ENCODE measurements at places on chromosomes 16 and 17.

- DNase-seq, result no peak
Observed at GRCh38 chr17:79031996-79032875, 8.3 kb downstream of the C1QTNF1 start.

GRCh38 chr16:18829251-18829650 lies 27.9 kb upstream of the ARL6IP1 start:
- DNase-seq, result no peak

DNA sequence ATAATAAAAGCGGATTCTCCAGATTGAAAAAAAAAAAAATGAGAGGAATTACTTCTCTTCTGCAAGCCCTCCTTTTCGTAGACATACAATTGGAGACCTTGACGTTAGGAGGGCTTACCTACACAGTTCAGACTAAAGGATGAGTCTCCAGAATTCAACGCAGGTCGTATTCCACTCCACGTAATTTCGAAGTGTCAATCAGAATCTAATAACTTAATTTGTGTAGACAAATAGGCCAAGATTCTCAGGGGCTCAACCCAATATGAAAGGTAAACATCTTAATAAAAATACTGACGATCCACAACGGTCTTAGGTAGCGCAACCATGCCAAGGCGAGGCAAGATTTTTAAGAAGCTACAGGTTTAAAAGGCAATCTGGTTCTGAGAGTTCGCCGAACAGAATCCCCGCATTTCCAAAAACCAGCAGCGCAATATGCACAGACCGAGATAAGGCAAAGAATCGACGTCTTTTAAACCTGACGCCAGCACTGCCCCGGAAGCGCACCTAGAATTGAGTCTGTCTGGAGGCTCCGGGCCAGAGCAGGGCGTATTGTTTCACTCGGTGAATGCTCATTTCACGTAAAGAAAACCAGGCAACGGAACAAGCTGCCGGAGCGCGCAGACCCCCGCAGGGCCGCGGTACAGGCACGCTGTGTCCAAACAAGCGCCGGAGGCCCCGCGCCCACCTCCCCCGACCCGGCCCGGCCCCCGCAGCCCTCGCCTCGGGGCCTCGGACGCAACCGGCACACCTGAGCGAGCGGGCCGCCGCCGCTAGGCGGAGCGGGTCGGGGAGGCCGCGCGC lies 623 bp downstream of the MBTPS1 start:
- peak; percentile 30 for DNase-seq

- DNase-seq, result no peak
Observed at GRCh38 chr17:70365091-70365583, 195.8 kb downstream of the KCNJ2 start.

DNA sequence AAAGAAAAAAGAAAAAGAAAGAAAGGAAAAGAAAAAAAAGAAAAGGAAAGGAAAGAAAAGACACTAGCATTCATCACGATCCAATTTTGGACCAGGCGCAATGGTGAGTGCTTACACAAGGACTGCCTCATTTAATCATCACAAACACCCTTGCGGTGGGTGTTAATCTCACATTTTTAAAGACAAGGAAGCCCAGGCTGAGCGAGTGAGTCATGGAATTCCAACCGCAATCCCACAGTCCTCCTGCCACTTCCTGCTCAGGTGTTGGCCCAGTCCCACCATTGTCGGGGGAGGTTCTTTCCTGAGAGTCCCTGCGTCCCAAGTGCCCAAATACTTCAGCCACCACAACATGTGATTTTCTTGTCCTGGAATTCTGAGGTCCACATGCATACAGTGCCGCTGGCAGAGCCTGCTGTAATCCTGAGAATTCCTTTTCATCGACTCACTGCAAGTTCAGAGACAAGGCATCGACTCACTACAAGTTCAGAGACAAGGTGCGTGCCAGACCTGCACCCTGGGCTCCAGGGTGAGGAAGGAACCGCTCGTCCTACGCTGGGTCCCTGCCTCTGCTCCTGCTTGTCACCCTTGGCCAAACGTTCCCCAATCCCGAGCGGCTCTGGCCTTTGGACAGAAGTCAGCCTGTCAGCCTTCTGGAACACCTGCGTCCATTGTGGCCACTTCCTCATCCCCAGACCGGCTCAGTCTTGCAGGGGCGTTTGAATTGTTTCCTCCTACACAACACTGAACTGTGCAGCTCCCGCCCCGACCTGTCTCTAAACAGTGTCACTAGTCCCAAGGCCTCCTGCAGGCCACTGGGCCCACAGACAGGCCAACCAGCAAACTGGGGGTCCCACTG lies 5.8 kb downstream of the ZG16B start:
- DNase-seq, result peak; percentile 95
